Fibroblast of lung (primary cell): ENCODE measurements at places on chromosomes 1 and 21. TPM values are rescaled to one million over a fixed set of nuclear protein-coding genes. Genes with fewer than 3 reads are reported as not detected.

DNA sequence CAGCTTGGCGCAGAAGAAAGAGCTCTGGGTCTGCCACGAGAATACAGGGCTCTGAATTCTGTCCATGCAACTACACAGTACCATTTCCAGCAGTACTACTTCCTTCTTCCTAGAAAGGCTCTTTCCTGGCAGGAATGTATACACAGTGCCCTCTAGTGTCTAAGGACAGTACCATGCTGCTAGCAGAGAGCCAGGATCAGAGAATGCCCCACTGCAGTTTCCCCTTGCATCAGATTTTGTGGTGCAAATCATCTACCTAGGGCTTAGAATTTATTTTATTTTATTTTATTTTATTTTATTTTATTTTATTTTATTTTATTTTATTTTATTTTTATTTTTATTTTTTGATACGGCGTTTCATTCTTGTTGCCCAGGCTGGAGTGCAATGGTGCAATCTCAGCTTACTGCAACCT lies 50.8 kb downstream of the PAX7 start:
- no peak overlapping the region for H3K27ac ChIP-seq
- DNase-seq: peak; percentile 26
- no peaks in the 10 kb centered on the region for H3K4me1 ChIP-seq
- no peaks in the 10 kb centered on the region for H3K36me3 ChIP-seq

GRCh38 chr1:155993595-155993994 lies 15.2 kb upstream of the ARHGEF2 start:
- H3K4me1 ChIP-seq: peaks cover 5% of the 10 kb centered on the region
- no peak overlapping the region for H3K4me3 ChIP-seq
- no peak for DNase-seq
- no peaks in the 10 kb centered on the region for H3K36me3 ChIP-seq

- peak; percentile 7 for DNase-seq
- no peaks in the 10 kb centered on the region for H3K4me1 ChIP-seq
- no peaks in the 10 kb centered on the region for H3K36me3 ChIP-seq
- H3K27me3 ChIP-seq: no peaks in the 10 kb centered on the region
These were observed 1.0 kb downstream of the CCDC181 start for GRCh38 chr1:169426174-169426705.

GRCh38 chr1:107727866-107728265 lies 237.1 kb downstream of the VAV3 start:
- no peak overlapping the region for H3K4me3 ChIP-seq
- H3K27ac ChIP-seq: no peak overlapping the region
- H3K4me1 ChIP-seq: no peaks in the 10 kb centered on the region
- no peaks in the 10 kb centered on the region for H3K36me3 ChIP-seq
- DNase-seq: no peak

- no peaks in the 10 kb centered on the region for H3K4me1 ChIP-seq
- H3K27me3 ChIP-seq: no peaks in the 10 kb centered on the region
- H3K4me3 ChIP-seq: no peak overlapping the region
- H3K27ac ChIP-seq: no peak overlapping the region
- peaks cover 20% of the 10 kb centered on the region for H3K36me3 ChIP-seq
- no peak for DNase-seq
These were observed 40.8 kb upstream of the MYOCOS start for GRCh38 chr1:171581226-171581625.

DNA sequence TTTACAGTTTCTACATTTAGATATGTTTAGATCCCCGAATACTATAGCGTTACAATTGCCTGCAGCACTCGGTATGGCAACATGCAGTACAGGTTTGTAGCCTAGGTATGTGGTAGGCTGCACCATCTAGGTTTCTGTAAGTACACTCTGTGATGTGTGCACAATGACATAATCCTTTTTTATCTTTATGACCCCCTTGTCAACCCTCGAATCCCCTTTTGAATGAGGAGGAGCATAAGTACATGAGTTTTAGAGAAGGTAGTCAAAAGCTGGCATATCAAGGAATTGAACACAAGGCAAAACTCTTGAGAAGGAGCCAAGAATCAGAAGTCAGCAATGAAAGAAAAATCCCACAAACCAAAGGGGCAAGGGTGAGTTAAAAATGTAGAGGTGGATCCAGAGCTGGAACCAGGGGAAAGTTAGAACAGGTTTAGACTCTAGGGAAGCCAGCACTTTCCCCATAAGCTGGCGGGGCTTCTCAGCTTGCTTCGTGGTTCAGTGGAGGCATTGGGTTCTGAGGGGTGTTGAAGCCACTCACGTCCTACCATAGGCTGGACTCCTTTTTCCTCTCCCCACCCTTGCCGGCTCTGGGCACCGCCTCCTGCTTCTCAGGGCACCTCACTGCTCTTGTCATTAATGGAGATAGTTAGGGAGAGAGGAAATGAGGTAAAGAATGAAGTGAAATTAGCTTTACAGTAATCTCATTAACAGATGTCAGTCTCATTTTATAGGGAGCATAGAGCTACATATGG lies 31.3 kb downstream of the OLFML3 start:
- no peak overlapping the region for H3K27ac ChIP-seq
- peaks cover 2% of the 10 kb centered on the region for H3K4me1 ChIP-seq
- no peaks in the 10 kb centered on the region for H3K27me3 ChIP-seq

GRCh38 chr1:213119794-213120193 lies 68.8 kb downstream of the RPS6KC1 start:
- no peak overlapping the region for H3K27ac ChIP-seq
- no peaks in the 10 kb centered on the region for H3K36me3 ChIP-seq
- DNase-seq: no peak
- peaks cover 4% of the 10 kb centered on the region for H3K4me1 ChIP-seq

- DNase-seq: peak; percentile 67
- no peaks in the 10 kb centered on the region for H3K27me3 ChIP-seq
- no peak overlapping the region for H3K4me3 ChIP-seq
These were observed 27.2 kb upstream of the EPS8L3 start for GRCh38 chr1:109790735-109791494.

GRCh38 chr1:221987860-221988520 lies 246.1 kb upstream of the DUSP10 start:
- no peak overlapping the region for H3K4me3 ChIP-seq
- DNase-seq: peak; percentile 83
- H3K36me3 ChIP-seq: no peaks in the 10 kb centered on the region
- H3K27me3 ChIP-seq: no peaks in the 10 kb centered on the region
- H3K27ac ChIP-seq: peak overlapping the region; percentile 6

GRCh38 chr1:151935894-151936602 lies 26.7 kb upstream of the THEM4 start:
- H3K27ac ChIP-seq: no peak overlapping the region
- H3K4me3 ChIP-seq: no peak overlapping the region
- H3K36me3 ChIP-seq: no peaks in the 10 kb centered on the region
- DNase-seq: no peak
- peaks cover 2% of the 10 kb centered on the region for H3K4me1 ChIP-seq
- H3K27me3 ChIP-seq: peaks cover 3% of the 10 kb centered on the region

DNA sequence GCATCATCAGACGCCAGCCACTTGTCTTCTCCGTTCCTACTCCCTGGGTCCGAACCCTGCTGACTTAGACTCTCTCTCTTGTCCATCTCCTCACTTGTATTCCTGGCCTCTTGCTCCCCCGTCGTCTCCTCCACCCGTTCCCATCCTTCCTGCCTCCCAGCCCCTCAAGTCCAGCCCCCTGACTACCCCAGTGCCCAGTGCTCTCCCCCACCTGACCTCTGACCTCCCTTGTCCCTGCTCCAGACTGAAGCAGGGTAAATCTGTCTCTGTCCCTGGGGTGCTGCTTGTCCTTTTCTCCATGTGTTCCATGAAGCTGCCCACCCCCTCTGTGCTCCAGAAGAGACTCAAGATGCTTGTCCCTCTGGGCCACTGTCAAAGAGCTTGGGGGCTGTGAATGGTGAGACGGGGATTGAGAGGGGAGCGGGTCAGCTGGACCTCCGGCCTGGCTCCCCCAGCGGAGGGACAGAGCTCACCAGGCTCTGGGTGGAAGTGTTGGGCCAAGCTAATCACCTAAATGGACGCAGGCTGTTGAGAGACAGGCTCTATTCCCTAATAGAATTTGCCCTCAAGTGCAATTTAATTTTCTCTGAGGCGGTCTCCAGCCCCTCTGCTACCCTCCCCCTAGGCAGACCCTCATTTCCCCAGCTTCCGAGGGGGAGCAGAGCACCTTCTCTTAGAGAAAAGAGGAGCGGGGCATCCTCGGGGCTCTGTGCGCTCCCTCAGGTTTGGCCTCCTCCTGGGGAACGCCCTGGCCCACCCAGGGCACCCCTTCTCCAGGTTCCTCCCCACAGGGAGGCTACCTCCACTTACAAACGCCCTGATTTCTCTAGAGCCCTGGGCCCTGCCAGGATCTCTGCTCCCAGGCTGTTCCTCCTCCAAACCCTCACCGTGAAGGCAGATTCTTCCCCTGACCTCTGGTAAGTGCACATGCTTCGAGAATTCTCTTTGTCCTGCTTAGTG lies 11.0 kb upstream of the LHX4 start:
- H3K4me3 ChIP-seq: no peak overlapping the region
- no peak overlapping the region for H3K27ac ChIP-seq
- no peaks in the 10 kb centered on the region for H3K36me3 ChIP-seq
- peaks cover 8% of the 10 kb centered on the region for H3K27me3 ChIP-seq
- no peaks in the 10 kb centered on the region for H3K4me1 ChIP-seq

DNA sequence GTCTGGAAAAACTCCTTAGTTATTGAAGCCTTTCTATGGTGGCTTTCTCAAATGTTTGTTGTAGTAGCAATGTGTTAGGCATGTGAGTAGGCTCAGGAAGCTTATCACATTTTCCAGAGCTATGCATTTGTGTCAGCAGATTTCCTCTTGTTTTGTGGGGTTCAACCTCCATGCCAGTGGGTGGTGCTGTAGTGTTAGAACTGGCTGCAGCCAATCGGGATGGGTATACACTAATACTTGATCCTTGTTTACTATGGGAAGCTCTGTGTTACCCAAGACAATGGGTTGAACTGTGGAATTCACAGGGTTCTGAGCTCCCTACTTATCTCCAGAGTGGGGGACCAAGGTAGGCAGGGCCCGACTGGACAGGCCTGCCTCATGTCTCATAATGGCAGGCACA lies 348.5 kb upstream of the ADAMTS5 start:
- no peaks in the 10 kb centered on the region for H3K27me3 ChIP-seq
- DNase-seq: no peak

DNA sequence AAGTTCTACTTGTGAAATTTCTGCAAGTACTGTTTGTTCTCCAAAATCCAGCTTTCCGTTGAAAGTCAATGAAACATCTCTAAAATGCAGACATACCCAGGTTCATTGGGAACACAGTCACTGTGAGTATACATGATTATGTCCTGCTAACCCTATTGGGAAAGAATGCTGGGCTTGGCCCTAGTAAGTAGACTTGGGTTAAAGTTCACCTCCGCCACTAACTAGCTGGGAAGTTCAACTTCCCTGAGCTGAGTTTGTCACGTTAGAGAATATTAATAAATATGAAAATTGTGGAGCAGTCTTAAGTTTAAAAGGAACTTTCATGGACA lies 10.5 kb upstream of the PGD start:
- H3K36me3 ChIP-seq: no peaks in the 10 kb centered on the region
- H3K27ac ChIP-seq: peak overlapping the region; percentile 89
- no peak overlapping the region for H3K4me3 ChIP-seq

DNA sequence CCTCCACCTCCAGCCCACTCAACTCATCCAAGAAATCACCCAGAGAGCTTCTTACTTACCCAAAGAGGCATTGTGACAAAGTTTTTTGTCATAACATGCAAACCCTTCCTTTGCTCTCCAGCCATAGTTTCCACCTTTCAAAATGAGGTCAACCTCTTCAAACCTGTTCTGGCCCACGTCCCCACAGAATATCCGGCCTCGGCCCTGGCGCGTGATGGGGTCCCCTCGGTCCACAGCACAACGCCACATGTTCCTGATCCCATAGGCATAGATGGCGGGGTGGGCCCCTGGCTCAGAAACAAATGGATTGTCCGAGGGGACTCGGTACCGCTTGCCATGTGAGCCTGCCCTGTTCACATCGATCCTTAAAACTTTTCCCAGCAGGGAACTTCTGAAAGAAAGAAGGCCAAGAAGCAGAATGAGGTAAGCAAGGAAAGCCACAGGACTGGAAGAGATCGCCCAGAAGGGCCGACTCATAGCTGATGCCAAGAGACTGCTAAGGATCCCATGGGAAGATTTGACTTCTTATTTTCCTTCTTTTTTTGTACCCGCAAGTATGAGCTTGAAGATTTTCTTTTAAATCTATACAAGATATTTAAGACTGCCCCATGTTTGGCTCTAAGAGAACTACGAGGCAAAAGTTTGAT lies 7.8 kb downstream of the HHIPL2 start:
- no peak overlapping the region for H3K27ac ChIP-seq
- no peaks in the 10 kb centered on the region for H3K4me1 ChIP-seq
- H3K4me3 ChIP-seq: no peak overlapping the region
- peak; percentile 18 for DNase-seq
- H3K36me3 ChIP-seq: no peaks in the 10 kb centered on the region
- no peaks in the 10 kb centered on the region for H3K27me3 ChIP-seq

- DNase-seq: peak; percentile 72
- no peaks in the 10 kb centered on the region for H3K36me3 ChIP-seq
- H3K4me3 ChIP-seq: peak overlapping the region; percentile 63
- peaks cover 4% of the 10 kb centered on the region for H3K4me1 ChIP-seq
- peak overlapping the region; percentile 90 for H3K27ac ChIP-seq
These were observed 887 bp downstream of the SLC19A2 start for GRCh38 chr1:169484683-169485430.

- H3K4me3 ChIP-seq: no peak overlapping the region
- no peaks in the 10 kb centered on the region for H3K4me1 ChIP-seq
- no peak overlapping the region for H3K27ac ChIP-seq
- no peak for DNase-seq
- H3K27me3 ChIP-seq: no peaks in the 10 kb centered on the region
- H3K36me3 ChIP-seq: no peaks in the 10 kb centered on the region
These were observed 337.7 kb downstream of the SIPA1L2 start for GRCh38 chr1:232292239-232292638.

GRCh38 chr21:24204641-24205040 lies 1402.6 kb downstream of the MRPL39 start:
- no peaks in the 10 kb centered on the region for H3K36me3 ChIP-seq
- H3K4me1 ChIP-seq: no peaks in the 10 kb centered on the region
- no peak overlapping the region for H3K4me3 ChIP-seq
- DNase-seq: no peak
- no peaks in the 10 kb centered on the region for H3K27me3 ChIP-seq

GRCh38 chr1:19837866-19838265 lies 22.8 kb upstream of the RNF186 start:
- H3K4me3 ChIP-seq: no peak overlapping the region
- DNase-seq: no peak
- H3K27me3 ChIP-seq: no peaks in the 10 kb centered on the region
- H3K27ac ChIP-seq: no peak overlapping the region
- H3K4me1 ChIP-seq: no peaks in the 10 kb centered on the region

ARHGEF16 gene
- total RNA-seq: under 0.01 and 0.17 TPM in 2 replicates

DCST1 gene
- not detected in 2 replicates for total RNA-seq

PLA2G4A gene
- 3.9 and 5.8 TPM in 2 replicates for total RNA-seq

TAL1 gene
- total RNA-seq: under 0.01 TPM in 1 of 2 replicates, not detected in the other

SLC5A9 gene
- total RNA-seq: not detected in 2 replicates

C4BPA gene
- total RNA-seq: not detected in 2 replicates

ABCG1 gene
- total RNA-seq: under 0.01 and 0.77 TPM in 2 replicates

NVL gene
- total RNA-seq: 23.4 and 27.6 TPM in 2 replicates

OLFML3 gene
- total RNA-seq: 68.0 and 78.8 TPM in 2 replicates

APOBEC4 gene
- not detected in 2 replicates for total RNA-seq

CLIC4 gene
- total RNA-seq: 309 and 368 TPM in 2 replicates

ARID4B gene
- total RNA-seq: 40.6 and 42.4 TPM in 2 replicates
